ENCODE measurements at places on chromosomes 1 and 21. TPM values are rescaled to one million over a fixed set of nuclear protein-coding genes. Genes with fewer than 3 reads are reported as not detected.

AK5 gene
- total RNA-seq, result 27.4 TPM

TRIM58 gene
- 0.30 TPM for total RNA-seq

KCNK1 gene
- total RNA-seq, result 11.2 TPM

- no peak for DNase-seq
Measured at GRCh38 chr1:150890033-150890416, 3.1 kb downstream of the CTXND2 start.

ASCL5 gene
- total RNA-seq, result not detected

DNA sequence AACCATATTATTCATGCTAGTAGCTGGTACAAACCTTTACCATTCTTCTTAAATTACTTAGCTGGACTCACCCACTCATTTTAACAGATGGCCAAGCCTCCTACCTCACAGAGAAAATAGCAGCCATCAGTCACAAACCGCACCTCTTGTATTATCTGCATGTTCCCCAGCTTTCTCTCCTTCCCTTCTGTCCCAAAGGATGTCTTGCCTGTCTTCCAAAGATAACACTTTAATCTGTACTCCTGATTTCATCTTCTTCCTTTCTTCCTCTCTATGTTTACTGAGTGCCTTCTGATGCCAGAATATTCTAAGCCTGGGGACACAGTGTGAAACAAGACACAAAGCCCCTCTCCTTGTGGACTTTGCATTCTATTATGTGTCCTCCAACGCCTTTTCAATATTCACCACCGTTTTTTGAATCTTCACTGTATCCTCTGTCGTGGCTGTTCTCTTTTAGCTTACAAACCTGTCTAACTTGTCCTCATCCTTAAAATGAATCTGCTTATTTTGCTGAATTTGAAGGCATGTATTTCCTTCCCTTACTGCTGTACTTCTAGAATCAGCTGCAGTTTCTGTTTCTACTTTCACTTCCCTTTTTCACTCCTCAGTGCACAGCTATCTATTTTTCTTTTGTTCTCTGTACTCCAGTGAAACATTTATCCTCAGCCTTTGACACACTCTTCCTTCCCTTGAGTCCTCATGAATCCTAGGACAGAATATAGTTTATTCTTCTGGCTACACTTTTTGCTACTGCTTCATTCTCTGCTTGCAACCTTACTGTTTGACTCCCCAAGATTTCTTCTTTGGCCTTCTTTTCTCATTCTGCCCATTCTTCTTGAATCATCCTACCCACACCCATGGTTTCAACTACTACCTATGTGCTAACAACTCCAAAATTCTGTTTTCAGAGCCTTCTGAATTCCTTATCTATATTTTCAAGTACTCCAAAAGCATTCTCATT, 216.9 kb upstream of the SAMSN1 start:
- peak; percentile 13 for DNase-seq

- no peak for DNase-seq
Measured at GRCh38 chr1:93541045-93541444, 93.1 kb downstream of the FNBP1L start.

DNA sequence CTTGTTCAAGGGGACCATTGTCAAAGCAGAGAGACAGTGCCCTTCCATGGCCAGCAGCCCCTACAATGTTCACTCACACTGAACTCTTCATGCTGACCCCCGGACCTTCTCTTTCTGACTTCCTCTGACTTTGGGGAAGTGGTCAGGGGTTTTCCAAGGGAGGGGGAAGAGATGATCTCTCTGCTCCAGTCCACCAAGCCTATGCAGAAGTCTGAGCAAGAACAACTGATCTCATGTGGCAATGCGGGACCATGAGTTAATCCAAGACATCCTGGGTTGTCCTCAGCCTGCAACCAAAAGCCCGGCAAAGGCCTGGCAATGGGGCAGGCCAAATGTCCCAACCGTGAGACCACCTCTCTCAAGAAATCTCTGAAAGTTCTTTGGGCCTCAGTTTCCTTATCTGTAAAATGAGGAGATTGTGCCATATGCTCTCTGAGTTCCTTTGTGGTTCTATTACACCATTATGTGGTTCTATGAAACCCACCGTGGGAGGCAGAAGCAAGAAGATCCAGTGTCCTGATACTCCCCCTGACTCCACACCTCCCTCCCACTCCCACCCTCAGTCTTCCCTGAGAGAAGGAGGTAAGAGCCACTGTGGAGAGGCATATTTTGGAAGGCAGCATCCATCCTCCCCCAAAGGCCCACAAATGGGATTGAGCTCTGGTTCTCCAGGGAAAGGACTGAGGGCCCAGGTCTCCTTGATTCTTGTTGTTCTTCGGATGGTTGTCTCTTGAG, 11.8 kb upstream of the ARHGEF2 start:
- no peak for DNase-seq

- no peak for DNase-seq
Measured at GRCh38 chr1:94120991-94121390, at the start of gene ABCA4. ABCA4 (minus strand) TSS chr1:94121148; CDS start chr1:94121045, 103 bp downstream.
